Suprapubic skin (tissue), 4 donors: ENCODE measurements at places on chromosomes 2 and 18.

GRCh38 chr18:43108882-43109281 is 6.6 kb downstream of the RIT2 start:
- DNase-seq, result no peak

DNA sequence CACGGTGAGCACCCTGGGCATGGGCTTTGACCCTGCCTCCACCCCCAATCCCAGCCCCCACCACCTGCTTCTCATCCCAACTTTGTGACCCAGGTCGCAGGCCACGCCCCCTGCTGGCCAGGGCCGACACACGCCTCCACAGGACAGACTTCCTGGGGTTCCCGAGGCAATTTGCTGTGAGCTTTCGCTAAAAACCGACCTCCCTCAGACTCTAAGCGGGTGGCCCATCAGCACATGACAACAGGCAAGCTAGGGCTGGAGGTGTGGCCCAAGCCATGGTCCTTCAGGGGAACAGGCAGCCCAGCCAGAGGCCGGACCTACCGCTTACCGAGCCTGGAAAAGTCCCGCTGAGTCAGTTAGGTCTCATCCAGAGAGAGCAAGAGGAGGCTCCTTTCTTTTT is 31.9 kb downstream of the C1QL2 start:
- no peak for DNase-seq

GRCh38 chr2:52779446-52779845 is 988.2 kb upstream of the CHAC2 start:
- no peak for DNase-seq

- DNase-seq, result no peak
Observed at GRCh38 chr2:86706220-86706619, 13.9 kb upstream of the RMND5A start.

DNA sequence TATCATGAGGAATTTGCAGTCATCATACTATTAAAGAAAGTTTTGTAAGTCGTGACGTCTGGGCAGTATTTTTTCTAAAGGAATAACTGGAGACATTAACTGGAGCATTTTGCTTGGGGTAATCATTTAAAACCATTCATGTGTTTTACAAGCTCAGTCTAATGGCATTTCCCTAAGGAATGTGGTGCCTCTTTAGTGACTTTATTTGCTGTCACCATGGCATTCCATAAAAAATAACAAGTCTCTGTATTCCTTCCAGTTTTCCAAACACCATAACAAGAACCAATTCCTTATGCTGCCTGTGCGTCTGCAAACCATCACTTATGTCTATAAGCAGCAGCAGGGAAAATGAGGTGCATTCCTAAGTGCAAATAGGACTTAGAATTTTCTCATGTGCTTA is 82.8 kb downstream of the EPB41L3 start:
- no peak for DNase-seq

GRCh38 chr2:63064661-63065060 is 14.0 kb downstream of the OTX1 start:
- no peak for DNase-seq

GRCh38 chr2:120305296-120305695 is 40.6 kb upstream of the INHBB start:
- DNase-seq, result no peak

- no peak for DNase-seq
Observed at GRCh38 chr2:192139813-192140212, 54.9 kb downstream of the TMEFF2 start.

- no peak for DNase-seq
Observed at GRCh38 chr2:46645681-46646162, 166.4 kb downstream of the TMEM247 start.

DNA sequence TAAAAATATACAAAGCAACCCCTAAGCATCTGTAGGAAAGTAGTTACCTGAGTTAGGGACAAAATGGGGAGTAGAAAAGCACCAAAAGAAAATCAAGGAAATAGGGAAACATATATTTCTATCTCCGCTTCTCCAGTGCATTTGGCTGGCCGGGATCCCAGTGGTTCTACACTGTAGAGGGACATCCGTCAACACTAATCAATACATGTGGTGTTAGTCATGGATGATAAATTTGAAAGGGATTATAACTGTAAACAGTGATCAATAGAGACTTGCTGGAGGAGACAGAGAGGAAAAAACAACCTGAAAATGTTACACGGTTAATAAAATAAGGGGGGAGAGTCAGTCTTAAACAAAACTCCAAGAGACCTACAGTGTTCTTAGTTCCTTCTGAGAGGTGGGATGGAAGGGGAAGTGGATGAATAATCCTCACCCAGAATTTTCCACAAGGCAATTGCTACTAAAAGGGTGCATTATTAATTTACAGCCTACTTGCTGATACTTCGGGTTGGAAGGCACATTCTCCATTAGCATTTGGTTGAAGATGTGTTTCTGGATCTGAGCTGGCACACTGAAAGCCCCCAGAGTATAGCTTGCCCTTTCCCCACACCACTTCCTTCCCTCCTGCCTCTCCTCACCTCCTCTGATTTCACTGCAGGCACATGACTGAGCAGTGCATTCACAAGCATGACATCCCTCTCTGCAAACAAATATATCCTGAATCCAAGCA is 530.0 kb downstream of the BCL11A start:
- no peak for DNase-seq

- no peak for DNase-seq
Observed at GRCh38 chr2:529424-529823, 147.8 kb downstream of the TMEM18 start.

DNA sequence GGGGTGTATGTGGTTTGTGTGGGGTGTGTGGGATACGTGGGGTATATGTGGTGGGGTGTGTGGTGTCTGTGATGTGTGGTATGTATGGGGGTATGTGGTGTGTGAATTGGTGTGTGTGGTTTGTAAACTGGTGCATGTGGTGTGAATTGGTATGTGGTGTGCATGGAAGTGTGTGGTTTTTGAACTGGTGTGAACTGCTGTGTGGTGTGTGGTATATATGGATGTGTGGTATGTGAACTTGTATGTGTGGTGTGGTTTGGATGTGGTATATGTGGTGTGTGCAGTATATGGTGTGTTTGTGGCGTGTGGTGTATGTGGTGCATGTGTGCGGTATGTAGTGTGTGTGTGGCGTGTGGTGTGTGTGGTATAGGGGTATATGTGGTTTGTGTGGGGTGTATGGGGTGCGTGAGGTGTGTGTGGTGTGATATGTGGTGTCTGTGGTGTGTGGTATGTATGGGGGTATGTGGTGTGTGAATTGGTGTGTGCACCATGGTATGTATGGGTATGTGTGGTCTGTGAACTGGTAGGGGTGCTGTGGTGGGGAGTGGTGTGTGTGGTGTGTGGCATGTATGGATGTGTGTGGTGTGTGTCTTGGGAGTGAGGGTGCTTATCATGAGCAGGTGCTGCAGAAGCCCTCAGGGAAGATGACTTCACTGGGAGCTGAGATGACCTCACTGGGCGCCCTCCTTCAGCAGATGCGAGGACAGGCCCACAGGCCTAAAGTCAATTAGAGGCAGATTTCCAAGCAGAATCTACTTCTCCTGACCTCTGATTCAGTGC is 209.6 kb upstream of the TNP1 start:
- no peak for DNase-seq

- DNase-seq, result peak; percentile 74
Observed at GRCh38 chr2:55966401-55967118, 43.0 kb upstream of the EFEMP1 start.

GRCh38 chr2:73142937-73143336 is 30.2 kb upstream of the RAB11FIP5 start:
- DNase-seq, result no peak

GRCh38 chr2:16266571-16266970 is 326.2 kb downstream of the MYCN start:
- DNase-seq, result no peak

DNA sequence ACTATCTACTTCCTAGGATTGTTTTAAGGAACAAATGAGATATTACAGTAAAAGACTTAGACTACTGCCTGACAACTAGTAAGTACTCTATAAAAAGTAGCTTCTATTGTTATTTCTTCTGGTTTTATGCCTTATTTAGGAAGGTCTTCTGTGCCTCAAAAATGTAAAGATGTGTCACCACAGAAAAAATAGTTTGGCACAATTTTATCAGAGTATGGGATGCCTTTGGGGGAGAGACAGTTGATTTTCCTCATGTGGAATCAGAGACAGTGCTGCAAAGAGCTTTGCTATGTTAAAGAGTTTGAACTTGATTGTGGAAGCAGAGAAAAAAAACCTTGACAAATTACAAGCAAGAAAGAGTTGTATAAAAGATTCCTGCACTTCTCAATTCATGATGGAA is 98.4 kb downstream of the EHBP1 start:
- no peak for DNase-seq

DNA sequence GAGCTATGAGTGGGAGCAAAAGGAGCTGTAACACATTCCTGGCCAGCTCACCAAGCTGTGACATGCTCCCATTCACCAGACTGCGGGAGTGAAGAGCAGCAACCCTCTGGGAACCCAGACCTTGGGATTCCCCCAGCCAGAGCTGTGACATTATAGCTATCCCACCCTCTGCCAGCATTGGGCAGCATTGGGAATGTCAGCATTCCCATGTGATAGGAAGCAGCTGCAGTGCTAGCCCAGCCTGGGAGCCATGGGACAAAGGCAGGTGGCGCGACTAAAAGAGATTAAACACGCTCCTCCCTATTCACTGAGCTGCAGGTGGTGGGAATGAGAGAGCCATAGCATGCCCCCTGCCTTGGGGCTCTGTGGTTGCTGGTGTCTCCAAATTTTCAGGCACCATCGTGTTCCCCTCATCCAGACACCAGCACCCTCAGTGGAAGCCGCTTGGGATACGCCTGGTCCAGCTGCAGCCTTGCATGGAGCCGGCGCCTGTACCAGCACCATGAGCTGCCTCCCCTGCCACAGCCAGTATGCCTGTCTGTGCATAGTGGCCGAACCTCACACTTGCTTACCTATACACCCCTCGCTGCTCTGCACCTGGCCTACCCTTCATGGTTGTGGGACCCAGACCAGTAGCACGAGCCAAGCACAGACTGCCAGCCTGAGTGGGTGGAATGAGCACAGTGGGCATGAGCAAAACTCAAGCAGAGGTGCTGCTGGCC is 695.6 kb upstream of the GCFC2 start:
- no peak for DNase-seq

DNA sequence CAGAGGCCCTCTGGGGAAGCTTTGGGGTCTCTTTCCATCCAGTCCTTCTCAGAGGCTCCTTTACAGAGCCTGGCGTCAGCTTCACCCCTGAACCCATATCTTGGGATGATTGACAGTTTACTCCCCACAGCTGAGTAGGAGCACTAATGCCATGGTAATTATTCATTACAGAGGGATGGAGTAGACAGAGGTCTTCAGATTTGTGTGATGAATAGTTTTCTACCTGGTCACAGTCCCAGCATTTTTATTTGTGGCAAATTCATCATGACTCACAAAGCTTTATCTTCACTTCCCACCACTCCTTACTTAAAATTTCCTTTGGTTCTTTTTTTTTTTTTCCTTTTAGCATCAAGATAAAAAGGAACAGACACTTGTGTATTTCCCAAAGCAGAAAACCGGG is 104.2 kb downstream of the CCDC85A start:
- DNase-seq, result no peak

GRCh38 chr2:105592288-105592687 is 152.4 kb upstream of the NCK2 start:
- peak; percentile 49 for DNase-seq

DNA sequence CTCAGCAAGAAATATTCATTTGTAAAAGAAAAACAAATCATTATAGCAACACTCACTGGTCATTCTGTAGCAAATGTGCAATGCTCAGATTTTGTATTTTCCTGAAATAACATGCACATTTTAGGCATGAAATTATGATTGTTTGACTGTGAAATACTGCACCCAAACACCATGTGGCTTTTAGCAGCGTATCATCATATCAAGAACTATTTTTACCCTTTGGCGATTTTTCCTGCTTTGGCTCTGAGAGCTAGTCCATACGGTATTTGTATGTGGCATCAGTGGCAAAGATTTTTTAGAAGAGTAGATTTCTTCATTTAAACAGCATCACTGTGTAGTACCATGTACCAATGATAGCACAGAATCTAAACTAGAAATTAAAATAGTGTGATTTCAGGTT is 493.1 kb downstream of the NR4A2 start:
- no peak for DNase-seq

DNA sequence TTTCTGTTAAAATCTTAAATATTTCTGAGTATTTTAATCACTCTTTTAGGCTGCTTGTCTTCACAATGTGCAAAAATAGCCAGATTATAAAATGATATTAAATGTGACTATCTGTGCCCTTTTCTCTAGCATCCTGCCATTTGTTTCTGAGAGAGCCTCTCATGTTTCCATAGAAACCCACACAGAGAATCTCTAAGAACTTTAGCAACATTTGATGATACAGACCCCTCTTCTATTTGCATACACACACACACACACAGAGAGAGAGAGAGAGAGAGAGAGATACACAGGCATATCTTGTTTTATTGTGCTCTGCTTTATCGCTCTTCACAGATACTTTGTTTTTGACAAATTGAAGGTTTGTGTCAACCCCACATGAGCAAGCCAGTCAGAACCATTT is 134.5 kb upstream of the DDX18 start:
- DNase-seq, result no peak

GRCh38 chr2:112724591-112725525 is 4.0 kb downstream of the NT5DC4 start:
- no peak for DNase-seq

DNA sequence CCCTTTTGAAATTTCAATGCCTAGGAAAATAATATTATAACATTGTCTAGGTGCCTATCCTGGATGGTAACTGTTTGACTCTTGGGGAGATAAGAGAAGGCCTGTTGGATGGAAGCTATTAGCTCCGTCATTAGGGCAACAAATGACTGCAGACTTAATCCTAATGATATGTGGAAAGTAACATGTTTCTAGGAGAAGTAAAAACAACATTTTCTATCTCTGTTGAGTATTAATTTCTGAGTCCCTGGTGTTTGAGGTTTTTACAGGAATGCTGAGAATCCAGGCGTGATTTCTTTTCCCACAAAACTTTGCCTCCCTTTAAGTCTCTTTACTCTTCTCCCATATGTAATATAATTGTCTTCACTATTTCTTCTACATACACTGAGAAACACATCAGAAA is 159.1 kb downstream of the GALNT1 start:
- no peak for DNase-seq

DNA sequence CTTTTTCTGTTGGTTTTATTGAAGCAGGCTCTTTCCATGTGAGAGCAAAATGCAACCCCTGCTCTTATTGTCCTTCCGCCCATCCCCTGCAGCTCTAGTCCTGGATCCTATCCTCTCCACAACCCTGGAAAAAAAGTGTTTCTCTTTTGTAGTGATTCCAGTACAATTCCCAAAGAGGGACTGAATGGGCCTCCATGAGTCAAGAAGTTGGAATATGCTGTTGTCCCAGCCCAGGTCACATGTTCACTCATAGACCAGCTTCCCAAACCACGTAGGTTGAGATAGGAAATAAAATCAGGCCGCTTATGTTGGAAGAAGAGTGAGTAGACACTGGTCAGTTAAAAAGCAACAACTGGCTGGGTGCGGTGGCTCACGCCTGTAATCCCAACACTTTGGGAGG is 39.4 kb downstream of the CPO start:
- DNase-seq, result no peak

- no peak for DNase-seq
Observed at GRCh38 chr2:130313812-130314334, 28.8 kb upstream of the IMP4 start.

- no peak for DNase-seq
Observed at GRCh38 chr2:127887776-127888130, 2.0 kb upstream of the AMMECR1L start.
